Endothelial cell of umbilical vein (primary cell): ENCODE measurements at places on chromosomes 12 and 14. TPM values are rescaled to one million over a fixed set of nuclear protein-coding genes. Genes with fewer than 3 reads are reported as not detected.

- H3K27ac ChIP-seq: peak overlapping the region; percentile 74
- peaks cover 11% of the 10 kb centered on the region for H3K36me3 ChIP-seq
- no peaks in the 10 kb centered on the region for H3K27me3 ChIP-seq
- no peak overlapping the region for H3K4me3 ChIP-seq
- H3K4me1 ChIP-seq: peaks cover 40% of the 10 kb centered on the region
Observed at GRCh38 chr12:54258201-54258681, 21.7 kb downstream of the CBX5 start.

GRCh38 chr14:68682166-68683103, 110.4 kb downstream of the ZFP36L1 start:
- H3K4me3 ChIP-seq: no peak overlapping the region
- H3K27me3 ChIP-seq: no peaks in the 10 kb centered on the region
- peaks cover 43% of the 10 kb centered on the region for H3K4me1 ChIP-seq

PRR13 gene
- total RNA-seq: 123 and 139 TPM in 2 replicates

RASSF8 gene
- total RNA-seq: 58.3 and 59.3 TPM in 2 replicates

SCN8A gene
- 20.2 and 20.4 TPM in 2 replicates for total RNA-seq

DNA sequence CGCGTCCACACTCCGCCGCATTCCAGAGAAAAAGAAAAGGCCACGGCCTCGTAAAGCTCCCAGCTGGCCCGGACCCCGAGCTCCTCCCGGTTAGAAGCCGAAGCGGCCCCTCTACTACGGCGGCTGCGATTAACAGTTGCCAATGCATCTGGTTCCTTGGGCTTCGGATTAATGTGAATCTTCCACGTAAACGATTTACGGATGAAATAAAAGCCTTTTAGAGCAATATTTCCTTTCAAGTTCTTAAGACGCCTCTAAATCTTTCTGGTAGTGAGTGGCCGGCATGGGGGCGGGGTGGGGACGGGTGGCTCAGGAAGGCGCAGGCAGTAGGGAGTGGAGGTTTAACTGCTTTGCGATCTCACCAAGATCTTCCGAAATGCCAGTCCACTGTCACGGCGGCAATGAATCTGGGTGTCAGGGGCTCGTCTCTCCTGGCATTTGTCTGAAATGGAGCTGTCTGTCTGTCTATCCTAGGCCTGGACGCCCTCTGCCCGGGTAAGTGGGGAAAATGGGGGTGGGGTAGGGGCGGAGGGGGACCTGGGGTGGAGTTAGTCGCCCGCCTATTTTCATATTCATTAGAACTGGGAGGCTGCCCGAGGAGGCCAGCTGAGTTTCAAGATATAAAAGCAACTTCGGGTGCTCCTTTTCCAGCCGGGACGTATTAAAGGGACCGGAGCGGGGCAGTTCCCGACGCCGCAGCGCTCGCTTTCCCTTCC, 413 bp upstream of the ALX1 start:
- peak overlapping the region; percentile 84 for H3K4me3 ChIP-seq
- H3K27me3 ChIP-seq: peaks cover 20% of the 10 kb centered on the region
- H3K36me3 ChIP-seq: no peaks in the 10 kb centered on the region
- peaks cover 5% of the 10 kb centered on the region for H3K4me1 ChIP-seq

PTPRQ gene
- not detected in 2 replicates for total RNA-seq

DNA sequence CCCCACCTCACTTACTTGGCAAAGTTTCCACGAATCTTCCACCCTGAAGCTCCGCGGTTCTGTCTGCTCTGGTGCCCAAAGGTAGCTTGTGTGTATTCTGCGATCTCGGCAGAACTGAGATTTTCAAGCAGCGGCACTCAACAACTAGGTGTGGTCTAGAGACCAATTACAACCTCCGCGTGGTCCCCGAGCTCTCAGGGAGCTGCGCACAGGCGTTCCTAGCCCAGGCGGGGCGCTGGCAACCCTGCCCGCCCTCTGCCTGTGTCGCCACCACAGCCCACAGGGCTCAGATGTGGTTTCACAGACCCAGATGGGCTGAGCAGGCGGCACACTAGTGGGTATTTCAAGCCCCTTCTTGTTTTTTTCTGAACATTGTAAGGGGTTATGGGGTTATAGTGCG, 1.5 kb upstream of the DIABLO start:
- peaks cover 2% of the 10 kb centered on the region for H3K36me3 ChIP-seq
- no peak overlapping the region for H3K27ac ChIP-seq
- H3K4me3 ChIP-seq: no peak overlapping the region
- no peak for DNase-seq
- H3K4me1 ChIP-seq: peaks cover 10% of the 10 kb centered on the region

LIN52 gene
- 9.7 and 10.5 TPM in 2 replicates for total RNA-seq

DNA sequence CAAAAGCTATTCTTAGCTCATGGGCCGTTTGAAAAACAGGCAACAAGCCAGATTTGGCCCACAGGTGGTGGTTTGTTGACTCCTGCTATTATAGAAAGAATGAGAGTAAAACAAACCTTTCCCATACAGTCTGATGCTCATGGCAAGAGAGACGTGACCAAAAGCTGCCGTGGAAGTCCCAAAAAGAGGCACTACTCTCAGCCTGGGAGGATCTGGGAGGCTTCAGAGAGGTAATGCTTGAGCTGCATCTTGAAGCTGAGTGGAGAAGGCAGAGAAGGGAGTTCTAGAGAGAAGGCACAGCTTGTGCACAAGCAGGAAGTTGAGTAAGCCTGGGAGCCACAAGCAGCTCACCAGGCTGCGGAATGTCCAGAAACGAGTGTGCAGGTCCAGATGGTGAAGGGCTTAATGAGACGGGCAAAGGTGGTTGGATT, 9.6 kb downstream of the PLXNC1 start:
- no peak for DNase-seq
- H3K36me3 ChIP-seq: no peaks in the 10 kb centered on the region
- H3K27ac ChIP-seq: no peak overlapping the region
- H3K4me3 ChIP-seq: no peak overlapping the region

DNA sequence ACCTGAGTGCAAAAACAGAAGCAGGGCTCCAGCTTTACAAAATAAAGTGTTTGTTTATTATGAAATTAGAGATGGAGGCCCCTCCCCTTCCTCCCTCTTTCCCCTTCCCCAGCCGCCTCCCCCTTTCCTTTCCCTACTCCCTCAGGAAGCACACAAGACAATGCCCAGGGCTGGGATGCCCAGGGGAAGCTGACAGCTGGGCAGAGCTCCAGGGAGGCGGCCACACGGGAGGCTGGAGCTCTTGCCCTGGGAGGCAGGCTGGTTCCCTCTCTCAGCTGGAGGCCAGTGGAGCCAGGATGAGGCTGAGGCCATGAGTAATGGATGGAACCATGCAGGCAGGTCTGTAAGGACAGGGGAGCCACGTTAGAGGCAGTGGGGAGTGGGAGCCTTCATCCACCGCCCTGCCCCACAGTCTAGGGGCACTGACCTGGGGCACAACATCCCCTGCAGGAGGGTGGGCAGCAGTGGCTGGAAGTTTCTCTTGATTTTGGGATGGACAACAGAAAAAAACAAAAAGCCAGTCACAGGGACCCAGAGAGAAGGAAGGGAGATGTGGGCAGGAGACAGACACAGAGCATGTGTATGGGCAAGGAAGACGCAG, 5.1 kb downstream of the PSMB11 start:
- no peaks in the 10 kb centered on the region for H3K36me3 ChIP-seq
- DNase-seq: peak; percentile 81
- peaks cover 41% of the 10 kb centered on the region for H3K4me1 ChIP-seq
- H3K27ac ChIP-seq: peak overlapping the region; percentile 37
- no peak overlapping the region for H3K4me3 ChIP-seq

DNA sequence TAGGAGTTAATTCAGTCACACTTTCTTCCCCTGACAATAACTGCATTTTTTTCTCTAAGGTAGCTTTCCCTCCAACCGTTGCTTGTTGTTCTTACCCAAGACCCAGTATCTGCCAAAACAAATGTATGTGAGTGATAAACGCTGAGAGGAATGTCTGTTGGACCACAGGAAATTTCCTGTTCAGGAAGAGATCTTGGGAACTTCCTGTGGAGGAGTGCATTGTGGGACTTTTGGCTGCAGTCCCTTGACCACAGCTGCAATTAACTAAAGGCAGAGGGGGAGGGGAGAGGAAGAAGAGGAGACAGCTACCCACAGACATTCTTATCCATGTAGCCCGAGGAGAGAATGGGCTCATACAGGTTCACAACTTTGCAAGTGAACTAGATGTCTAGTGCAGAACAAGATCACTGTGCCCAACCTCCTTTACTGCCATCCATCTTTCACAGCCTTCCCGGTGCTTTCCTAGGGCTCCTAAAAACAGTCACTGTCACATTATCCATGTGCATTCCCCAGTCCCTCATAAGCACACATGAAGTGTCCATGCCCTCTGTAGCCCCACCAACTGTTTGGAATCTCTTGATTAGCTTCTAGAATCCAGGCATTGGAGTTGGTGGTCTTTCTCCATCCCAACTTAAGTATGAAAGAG, 149.5 kb downstream of the ETV6 start:
- no peaks in the 10 kb centered on the region for H3K36me3 ChIP-seq
- no peaks in the 10 kb centered on the region for H3K27me3 ChIP-seq
